ENCODE measurements at places on chromosomes 11 and 22. TPM values are rescaled to one million over a fixed set of nuclear protein-coding genes. Genes with fewer than 3 reads are reported as not detected.

GRCh38 chr11:952406-953385, 27.0 kb downstream of the AP2A2 start:
- H3K4me3 ChIP-seq: no peak overlapping the region
- no peaks in the 10 kb centered on the region for H3K4me1 ChIP-seq
- H3K36me3 ChIP-seq: peaks cover 27% of the 10 kb centered on the region
- no peaks in the 10 kb centered on the region for H3K27me3 ChIP-seq
- DNase-seq: no peak

DNA sequence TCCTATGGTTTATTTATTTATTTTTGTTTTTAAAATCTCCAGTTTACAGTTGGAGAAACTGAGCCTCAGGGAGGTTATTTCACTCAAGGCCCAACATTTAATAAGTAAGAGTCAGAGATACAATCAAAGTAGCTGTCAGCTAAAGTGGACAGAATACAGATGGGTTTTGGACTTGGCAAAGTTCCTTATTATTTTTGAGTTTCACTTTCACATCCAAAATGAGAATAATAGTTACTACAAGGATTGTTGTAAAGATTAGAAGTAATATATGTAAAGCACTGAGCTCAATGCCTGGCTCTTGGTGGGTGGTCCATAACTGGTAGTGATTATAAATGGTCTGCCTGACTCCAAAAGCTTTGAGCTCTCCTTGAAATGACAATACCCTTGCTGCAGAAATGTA, 87.5 kb upstream of the SESN3 start:
- H3K4me3 ChIP-seq: no peak overlapping the region
- H3K27me3 ChIP-seq: no peaks in the 10 kb centered on the region
- no peak overlapping the region for H3K27ac ChIP-seq

RAB38 gene
- total RNA-seq: 0.83 TPM

CDC45 gene
- not detected for total RNA-seq

DNA sequence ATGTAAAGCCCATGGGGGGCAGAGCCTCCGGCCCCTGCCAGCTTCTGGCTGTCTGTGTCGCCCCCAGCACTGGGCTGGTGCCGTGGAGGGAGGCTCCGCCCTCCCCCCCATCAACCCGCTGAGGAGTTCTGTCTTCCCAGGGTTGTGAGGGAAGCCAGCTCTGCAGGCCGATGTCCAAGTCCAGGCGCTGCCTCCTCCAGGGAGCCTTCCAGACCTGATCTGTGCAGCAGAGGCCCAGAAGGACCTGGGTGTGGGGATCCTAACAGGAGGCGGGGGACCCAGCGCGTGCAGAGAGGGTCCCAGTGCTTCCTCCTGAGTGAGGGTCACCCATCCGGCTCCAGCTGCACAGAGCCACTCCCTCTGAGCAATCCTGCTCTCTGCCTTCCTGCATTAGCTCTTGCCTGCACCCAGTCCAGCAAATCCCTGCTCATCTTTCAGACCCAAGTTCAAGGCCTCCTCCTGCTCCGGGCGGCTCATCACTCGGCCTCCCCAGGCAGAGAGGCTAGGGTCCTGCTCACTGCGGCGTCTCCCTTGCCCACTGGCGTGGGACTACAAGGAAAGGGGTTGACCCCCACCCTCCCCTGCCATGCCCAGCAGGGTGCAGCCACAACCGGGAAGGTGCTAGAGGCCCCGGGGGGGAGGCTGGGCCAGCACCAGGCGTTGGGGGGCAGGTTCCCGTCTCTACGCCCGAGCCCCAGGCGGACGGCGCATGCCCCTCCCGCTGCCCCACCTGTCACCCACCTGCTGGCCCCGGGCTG, 16.4 kb downstream of the PRR33 start:
- no peaks in the 10 kb centered on the region for H3K27me3 ChIP-seq
- peak overlapping the region; percentile 79 for H3K27ac ChIP-seq
- H3K4me1 ChIP-seq: peaks cover 66% of the 10 kb centered on the region
- peak overlapping the region; percentile 15 for H3K4me3 ChIP-seq

Measured in esophagus muscularis mucosa (tissue), 4 donors.